Right ventricle myocardium inferior (tissue), 1 donor: ENCODE measurements at places on chromosomes 7 and 10. TPM values are rescaled to one million over a fixed set of nuclear protein-coding genes. Genes with fewer than 3 reads are reported as not detected.
A peak's percentile ranks its signal among the peaks of the same experiment; 100 is the strongest.

- peak; percentile 7 for DNase-seq
Observed at GRCh38 chr7:1934756-1935155, 264.7 kb downstream of the ELFN1 start.

SYNPO2L gene
- 232 TPM for total RNA-seq

LIPM gene
- not detected for total RNA-seq

NODAL gene
- not detected for total RNA-seq

WEE2 gene
- not detected for total RNA-seq

NYAP1 gene
- total RNA-seq, result 0.54 TPM

GRCh38 chr10:125687507-125688185, 4.7 kb upstream of the TEX36 start:
- DNase-seq, result no peak

- DNase-seq, result no peak
Observed at GRCh38 chr10:48184224-48184623, 90.3 kb downstream of the FRMPD2 start.

GRCh38 chr10:51342381-51342780, 268.1 kb downstream of the PRKG1 start:
- DNase-seq, result no peak

DNA sequence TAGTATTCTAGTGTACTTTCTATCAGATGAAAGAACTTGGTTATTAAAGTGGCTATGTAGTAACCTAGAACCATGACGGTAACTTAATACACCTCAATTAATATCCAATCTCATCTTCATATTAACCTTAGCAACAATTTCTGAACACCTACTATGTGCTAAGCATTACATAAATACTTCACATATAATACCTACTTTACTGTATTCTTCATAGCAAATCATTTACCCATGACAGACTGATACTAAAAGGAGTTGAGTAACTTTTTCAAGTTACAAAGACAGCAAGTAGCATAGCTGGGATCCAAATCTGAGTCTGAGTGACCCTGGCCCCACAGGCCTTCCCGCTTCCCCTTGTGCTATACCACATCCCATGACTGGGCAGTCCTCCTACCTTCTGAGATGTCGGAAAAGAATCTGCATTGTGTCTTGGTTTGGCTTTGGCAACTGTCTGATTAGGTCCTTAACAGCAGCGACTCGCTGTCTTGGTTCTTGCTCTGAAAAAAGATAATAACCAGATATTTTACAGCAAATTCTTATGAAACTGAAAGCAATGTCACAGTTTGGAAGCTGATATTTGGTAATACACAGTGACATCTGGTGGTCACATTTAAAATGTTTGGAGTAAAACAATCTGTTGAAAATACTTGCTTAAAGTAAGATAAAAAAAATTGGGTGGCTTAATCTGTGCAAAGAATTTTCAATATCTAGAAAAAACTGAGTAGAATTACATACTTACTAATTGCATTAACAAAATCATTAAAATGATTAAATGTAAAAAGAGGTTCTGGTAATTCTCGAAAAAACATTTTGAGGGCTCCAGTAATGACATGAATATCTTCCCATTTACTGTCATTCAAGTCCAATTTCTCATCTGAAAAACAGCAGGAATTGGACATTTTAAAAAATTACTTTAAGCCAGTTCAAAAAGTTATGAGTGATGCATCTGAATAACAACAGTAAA, 120.1 kb downstream of the ARHGAP12 start:
- no peak for DNase-seq

DNA sequence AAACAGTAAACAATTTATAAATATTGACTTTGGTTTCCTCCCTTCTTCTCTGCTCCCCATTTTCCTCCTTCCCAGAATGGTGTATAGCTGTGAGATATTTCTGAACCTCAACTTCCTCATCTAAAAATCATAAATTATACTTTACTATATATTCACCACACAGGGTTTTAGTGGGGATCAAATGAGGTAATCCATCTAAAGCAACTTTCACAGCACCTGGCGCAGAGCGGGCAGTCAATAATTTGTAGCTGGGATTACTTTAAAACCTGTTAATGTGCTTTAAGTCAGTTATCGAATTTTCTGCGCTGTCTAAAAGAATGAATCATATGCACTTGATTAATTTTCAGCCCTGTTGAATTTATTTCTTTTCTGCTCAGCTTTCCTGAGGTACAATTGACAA, 172.7 kb downstream of the PTEN start:
- no peak for DNase-seq

DNA sequence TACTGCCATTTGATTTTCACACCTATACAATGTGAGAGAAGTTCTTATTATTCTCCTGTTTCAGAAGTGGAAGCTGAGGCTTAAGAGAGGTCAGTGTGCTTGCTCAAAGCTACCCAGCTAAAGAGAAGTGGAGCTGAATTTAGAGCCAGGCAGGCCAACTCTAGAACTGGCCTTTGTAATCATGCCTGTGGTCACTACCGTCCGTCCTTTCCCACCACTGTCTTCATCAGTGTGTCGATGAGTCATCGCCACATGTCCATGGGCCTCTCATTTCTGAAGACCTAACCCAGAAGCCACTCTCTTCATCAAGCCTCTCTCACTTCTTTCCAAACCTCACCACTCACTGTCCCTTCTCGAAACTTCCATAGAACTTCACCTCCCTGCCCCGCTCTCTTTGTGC, 237.8 kb downstream of the KIAA1217 start:
- no peak for DNase-seq

DNA sequence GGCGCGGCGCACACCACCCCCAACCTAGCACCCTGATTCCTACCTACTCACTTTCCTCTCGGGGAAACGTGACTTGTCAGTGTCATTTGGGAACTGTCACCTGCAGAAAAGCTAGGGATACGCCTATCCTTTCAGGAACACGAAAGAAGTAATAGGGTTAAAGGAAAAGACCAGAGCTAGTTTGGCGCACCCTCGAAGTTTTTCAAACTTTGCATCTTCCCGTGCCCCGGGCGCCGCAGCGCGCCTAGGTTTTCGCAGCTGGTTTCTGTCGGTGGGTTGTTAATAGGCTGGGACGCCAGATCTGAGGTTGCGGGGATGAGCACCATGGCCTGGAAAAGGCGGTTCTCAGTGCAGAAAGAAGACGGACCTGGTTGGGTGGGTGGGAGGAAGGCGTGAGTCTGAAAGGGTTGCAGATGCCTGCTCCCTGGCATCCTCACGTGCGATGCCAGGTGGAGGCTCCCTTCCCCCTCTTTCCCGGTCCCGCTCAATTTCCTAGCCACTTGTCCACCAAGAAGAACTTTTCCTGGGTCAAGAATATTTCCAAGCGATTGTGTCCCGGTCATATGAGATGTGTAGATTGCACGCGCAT, 568 bp upstream of the MEOX2 start:
- no peak for DNase-seq

- no peak for DNase-seq
Observed at GRCh38 chr10:58026036-58026435, 241.7 kb downstream of the IPMK start.

GRCh38 chr10:96646301-96646700, 59.5 kb upstream of the TM9SF3 start:
- no peak for DNase-seq

ZCCHC24 gene
- 60.1 TPM for total RNA-seq

DNA sequence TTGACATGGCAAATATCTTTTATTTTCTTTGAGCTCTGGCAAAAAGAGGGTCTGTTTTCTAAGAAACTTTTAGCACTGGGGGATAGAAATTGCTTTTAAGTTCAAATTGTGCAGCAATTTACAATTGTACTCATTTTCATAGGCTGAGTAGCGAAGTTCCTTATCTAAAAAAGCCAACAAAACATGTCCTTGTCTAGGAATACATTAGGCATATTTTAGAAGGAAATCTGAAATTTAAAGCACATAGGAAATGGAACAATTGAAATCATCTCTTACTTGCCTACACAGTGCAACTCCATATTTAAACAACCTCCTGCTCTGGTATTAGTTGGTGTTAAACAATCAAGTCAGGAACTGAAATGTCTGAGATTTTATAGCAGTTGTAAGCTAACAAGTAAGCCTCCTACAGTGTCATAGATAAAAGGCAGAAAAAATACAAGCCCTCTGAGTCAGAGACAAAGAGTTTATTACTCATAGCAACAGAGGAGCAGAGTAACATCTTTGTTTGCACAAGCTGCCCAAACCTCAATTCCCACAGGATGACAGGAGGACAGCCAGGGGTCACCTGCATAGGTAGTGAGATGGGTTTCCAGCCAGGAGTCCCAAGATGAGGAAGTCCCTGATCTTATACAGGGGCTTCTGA, 280.2 kb upstream of the HGF start:
- no peak for DNase-seq

CD36 gene
- 1,230 TPM for total RNA-seq

- DNase-seq, result no peak
Observed at GRCh38 chr7:18520450-18521235, 25.1 kb downstream of the HDAC9 start.

DNA sequence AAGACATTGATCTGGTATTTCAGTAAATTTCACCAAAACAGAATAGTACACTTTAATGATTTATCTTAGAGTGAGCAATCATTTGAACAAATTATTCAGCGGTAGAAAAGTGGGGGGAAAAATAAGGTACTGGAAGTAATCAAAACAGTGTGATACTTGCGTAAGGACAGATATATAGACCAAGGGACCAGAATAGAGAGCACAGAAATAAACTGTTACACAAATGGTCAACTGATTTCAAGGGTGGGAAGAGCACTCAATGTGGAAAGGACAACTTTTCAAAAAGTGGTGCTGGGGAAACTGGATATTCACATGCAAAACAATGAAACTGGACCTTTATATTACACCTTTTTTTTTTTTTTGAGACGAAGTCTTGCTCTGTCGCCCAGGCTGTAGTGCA, 119.9 kb downstream of the NRBF2 start:
- no peak for DNase-seq

DNA sequence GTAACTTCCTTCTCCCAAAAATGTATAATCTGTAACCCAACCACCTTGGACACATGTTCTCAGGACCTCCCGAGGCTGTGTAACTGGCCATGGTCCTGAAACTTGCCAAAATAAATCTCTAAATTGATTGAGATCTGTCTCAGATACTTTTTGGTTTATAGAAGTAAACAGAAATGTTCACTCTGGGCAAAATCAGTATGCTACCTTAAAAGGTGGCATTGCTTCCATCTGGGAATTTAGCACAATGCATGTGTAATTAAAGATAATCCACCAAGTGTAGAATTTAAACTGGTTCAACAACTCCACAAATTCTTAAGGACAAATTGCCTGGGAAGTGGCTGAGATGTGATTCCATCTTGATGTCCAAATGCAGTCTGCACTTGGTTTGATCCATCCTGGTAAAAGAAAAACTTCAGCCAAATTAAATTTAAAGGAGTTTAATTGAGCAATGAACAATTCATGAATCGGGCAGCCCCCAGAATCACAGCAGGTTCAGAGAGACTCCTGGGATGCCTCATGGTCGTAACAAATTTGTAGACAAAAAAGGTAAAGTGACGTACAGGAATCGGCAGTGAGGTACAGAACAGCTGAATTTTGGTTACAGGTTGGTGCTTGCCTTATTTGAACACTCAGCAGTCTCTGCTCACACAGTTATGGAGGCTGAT, 102.6 kb upstream of the PFKP start:
- DNase-seq, result no peak

DNA sequence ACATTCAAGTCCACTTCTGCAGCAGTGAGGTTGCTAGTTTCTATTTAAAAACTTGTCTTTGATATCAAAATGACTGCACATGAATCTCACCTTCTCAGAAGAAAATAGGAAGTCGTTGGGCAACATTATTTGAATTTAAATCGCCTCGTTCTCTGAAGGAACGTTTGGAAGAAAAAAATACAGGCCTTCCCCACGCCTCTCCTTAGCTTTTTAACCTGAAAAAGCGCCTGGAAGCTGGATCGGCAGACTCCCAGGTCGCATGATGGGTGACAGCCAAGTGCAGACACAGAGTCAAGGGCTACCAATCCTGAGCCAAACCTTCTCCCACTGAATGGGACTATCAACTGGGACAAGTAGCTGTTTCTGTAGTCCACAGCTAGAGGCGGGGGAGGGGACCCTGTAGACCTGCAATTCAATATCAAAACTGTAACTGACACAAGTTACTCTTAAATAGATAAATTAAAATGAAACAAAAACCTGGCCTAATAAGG, 2.2 kb downstream of the FAM53B start:
- no peak for DNase-seq

FLNC gene
- total RNA-seq, result 905 TPM

DNA sequence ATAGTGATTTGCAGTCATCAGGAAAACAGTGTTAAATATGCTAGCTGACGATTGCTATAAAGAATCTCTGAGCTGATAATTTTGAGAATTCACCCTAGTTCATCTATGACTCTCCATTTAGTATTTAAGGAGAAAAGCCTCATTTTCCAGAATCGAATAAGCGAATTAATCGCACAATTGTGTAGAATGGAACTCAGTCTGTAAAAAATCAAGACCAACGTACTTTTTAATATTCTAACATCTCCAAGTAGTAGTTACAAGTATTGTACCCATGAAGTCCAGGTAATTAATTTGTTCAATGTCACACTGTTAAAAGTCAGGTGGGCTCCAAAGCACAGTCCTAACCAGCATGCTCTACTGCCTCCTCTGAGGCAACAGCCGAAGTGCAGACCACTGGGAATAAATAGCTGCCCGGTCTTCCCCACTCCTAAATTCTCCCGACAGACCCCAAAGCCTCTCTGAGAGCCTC, 380 bp upstream of the AGBL3 start:
- no peak for DNase-seq

HMX3 gene
- total RNA-seq, result not detected

GRCh38 chr10:1399431-1400100, 337.8 kb downstream of the ADARB2 start:
- DNase-seq, result no peak

ASAH2 gene
- 2.0 TPM for total RNA-seq

DNA sequence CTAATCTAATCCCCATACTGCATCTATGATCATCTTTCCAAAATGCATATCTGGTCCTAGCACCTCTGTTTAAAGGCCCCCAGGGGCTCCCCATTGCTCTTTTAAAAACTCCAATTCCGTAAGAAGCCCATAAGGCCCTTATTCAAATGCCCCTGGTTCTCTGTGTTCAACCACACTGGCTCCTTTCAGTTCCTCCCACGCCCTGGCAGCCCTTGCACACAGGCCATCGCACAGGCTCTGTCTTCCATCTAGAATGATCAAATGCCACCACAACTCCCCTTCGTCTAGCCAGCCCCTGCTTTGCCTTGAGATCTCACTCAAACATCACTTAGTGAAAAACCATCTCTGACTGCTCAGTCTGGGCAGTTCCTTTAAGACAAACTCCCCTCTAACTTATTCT, 112.9 kb upstream of the LYZL2 start:
- DNase-seq, result no peak

DNA sequence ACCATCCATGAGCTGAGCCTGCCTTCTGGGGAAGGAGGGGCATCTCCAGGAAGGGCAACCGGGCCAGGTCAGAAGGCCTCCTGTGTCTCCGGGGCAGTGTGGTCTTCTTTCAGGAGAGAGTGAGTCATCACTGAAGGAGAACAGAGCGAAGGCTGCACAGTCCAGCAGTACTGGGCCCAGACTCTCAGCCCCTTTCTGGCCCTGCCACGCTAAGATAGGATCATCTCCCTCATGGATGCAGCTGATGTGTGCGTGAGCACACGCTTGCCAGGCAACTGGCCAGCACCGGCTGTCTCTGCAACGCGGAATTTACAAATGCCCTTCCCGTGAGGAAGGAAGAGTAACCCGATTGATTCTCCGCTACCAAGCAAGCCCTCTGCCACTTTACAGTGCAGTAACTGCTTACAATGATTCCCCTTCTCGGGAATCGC, 328.2 kb downstream of the TNS3 start:
- DNase-seq, result no peak

GRCh38 chr7:21939858-21940372, 5.8 kb downstream of the CDCA7L start:
- DNase-seq, result no peak

ALOX5 gene
- total RNA-seq, result 7.3 TPM

ARHGAP22 gene
- 3.5 TPM for total RNA-seq

MMD2 gene
- not detected for total RNA-seq
